ENCODE measurements at places on chromosomes 5 and 9.

- peak; percentile 18 for DNase-seq
Observed at GRCh38 chr5:76582230-76583162, 40.7 kb downstream of the F2RL2 start.

- DNase-seq, result no peak
Observed at GRCh38 chr9:73143711-73144328, 7.8 kb upstream of the ANXA1 start.

GRCh38 chr9:32128546-32128945, 255.9 kb upstream of the ACO1 start:
- no peak for DNase-seq

GRCh38 chr9:95757439-95757838, 118.1 kb upstream of the ERCC6L2 start:
- DNase-seq, result no peak

DNA sequence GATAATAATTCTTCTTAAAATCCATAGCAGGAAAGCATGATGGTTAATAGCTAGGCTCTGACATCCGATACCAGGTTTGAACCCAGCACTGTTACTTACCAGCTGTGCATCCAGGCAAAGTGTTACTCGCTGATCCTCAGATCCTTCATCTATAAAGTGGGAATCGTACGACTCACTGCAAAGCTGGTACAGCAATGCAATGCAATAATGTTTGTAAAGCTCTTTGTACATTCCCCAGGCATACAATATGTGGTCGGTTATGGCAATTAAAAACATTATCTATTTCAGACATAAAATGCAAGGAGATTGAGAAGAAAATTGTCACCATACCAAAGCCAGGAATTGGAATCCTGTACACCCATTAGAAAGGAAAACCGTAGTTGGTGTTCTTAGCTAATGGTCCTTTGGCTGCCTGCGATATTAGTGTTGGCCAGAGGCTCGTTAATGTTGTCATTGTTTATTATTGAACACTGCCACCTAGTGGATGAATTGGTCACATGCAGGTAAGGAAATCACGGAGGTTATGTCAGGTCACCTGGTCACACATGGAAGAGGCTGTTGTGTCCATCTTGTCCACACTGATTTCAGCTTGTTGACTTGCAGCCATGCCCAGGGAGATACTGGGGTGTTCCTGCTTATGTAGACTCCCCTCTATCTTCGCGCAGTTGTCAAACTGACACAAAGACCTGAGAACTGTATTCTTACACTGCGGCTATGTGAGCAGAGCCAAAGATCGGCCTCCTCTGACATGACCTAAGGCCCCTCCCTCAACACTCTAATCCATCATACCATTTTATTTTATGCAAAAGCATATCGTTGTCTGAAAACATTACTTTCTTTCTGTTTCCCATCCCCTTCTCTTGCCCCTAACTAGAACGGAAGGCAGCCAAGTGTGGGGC, 87.5 kb upstream of the PPP2R2B start:
- peak; percentile 4 for DNase-seq

GRCh38 chr9:127977884-127978647, 2.7 kb downstream of the EEIG1 start:
- no peak for DNase-seq

GRCh38 chr5:118844351-118844750, 144.0 kb downstream of the DTWD2 start:
- no peak for DNase-seq

GRCh38 chr5:15489571-15490235, 10.3 kb upstream of the FBXL7 start:
- DNase-seq, result no peak

DNA sequence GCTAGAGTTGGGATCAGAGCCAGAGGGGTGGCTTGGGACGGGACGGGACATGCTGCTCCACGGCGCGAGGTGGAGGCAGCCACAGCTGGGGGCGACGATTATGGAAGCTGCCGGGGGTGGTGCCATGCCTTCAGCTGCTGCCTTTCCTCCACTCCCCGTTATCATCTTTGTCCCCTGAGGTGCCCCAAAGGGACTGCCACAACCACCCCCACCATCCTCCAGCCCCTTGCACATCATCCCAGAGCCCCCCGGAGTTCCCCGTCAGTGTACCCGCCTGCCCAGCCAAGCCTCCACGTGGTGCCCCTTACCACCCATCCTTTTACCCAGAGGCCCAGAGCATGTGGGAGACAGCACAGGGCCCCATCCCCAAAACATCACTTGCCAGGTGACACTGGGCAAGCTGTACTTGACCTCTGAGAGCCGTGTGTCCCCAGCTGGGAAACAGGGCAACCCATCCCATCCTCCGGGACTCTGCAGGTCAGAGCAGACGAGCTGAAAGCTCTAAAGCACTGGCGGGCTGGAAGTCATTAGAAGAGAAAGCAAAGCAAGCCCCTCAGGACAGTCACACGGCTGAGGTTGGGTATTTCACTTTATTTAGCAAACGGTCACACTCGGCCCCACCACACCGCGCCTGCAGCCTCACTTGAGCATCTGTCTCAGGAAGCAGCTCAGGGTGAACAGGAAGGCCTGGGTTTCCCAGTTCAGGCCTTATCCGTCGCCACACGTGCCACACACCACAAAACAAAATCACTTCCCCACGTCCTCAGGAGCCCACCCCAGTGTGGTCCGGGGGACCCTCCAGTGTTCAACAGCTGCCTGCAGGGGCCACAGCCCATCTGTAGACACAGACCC, 19.5 kb upstream of the MXD3 start:
- DNase-seq, result no peak

GRCh38 chr5:136516637-136517036, 151.3 kb upstream of the TRPC7 start:
- no peak for DNase-seq

GRCh38 chr9:37392272-37392671, 30.2 kb upstream of the GRHPR start:
- DNase-seq, result no peak

- no peak for DNase-seq
Observed at GRCh38 chr9:69193685-69194032, 19.6 kb downstream of the TJP2 start.

- no peak for DNase-seq
Observed at GRCh38 chr9:127438394-127438793, 12.8 kb downstream of the RPL12 start.

GRCh38 chr9:36855448-36856315, 178.4 kb downstream of the PAX5 start:
- peak; percentile 29 for DNase-seq

GRCh38 chr5:73901043-73901442, 275.0 kb downstream of the ARHGEF28 start:
- DNase-seq, result no peak

DNA sequence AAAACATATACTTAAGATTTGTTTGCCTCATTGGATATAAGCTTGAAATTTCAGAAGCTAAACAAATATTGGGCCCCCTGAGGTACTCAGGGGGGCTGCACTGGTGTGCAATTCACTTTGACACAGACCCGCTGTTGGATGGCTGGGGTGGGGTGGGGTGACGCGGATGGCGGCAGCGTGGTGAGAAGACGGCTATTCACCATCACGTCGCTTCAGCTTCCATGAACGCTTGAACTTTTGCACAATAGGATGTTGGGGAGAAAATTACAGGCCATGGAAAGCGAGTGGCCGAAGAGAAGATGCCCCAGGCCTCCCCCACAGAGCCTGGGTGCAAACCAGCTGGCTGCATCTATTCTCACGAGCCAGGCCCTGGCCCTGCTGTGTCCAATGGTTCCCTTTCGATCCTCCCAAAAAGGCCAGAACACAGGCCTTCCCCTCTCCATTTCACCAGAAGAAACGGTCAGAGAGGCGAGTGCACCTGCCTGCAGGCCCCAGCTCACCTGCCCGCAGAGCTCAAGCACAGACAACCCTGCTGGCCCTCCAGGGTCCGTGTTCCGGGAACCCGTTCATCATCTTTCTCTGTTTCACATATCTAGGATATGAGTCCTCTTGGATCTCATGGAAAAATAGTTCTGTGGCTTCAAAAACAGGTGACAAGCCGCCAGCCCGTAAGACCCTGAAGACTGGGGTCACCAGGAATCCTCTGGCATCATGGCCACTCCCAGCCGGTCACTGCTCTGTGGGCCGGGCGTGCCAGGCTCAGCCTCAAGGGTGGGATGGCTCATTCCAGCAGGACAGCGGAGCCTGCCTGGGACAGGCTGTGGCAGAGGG, 46.8 kb upstream of the SARDH start:
- DNase-seq, result no peak

DNA sequence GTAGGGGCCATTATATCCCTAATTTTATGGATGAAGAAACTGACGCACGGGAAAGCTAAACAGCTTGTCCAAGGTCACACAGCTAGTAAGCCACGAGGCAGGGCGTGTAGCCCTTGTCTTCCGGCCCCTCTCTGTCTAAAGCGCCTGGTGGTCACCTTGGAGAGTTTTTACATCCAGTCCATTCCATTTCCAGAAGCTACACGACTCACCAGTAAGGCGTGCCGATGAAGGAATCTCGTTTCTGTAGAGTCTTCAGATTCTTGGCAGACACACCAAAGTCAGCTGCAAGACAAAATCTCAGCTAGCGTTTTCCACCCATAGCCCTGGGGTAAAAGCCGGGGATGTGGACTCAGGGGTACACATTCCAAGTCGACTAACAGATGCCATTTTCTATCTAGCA, 80.5 kb downstream of the STK10 start:
- no peak for DNase-seq

DNA sequence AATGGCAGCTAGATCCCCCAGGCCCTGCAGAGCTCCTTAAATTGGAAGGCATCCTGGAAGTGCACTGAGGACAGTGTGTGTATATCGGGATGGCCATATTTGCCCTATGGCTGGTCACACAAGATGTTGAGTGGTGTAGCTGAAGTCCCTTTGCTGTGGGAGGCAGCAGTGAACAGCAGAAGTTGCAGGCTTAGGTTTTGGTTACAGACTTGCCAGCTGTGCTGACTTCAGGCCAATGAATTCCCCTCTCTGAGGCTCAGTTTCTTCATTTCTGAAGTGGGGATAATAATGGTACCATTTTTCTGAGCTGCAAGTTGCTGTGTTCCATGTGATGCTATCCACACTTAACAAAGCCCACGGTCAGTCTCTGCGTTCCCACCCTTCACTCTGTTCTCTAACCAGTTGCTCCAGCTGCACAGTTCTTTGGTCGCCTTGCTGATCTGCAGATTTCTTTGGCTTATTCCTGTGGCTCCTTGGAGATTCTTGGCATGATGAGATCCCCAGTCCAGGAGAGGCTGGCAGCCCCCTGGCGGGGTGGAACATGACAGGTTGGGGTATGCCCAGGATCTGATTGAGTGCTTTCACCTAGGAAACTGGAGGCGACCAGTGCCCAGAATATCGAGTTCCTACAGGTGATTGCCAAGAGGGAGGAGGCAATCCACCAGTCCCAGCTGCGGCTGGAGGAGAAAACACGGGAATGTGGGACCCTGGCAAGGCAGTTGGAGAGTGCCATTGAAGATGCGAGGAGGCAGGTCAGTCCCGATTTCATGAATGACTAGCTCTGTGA, 6.5 kb upstream of the GLE1 start:
- no peak for DNase-seq

DNA sequence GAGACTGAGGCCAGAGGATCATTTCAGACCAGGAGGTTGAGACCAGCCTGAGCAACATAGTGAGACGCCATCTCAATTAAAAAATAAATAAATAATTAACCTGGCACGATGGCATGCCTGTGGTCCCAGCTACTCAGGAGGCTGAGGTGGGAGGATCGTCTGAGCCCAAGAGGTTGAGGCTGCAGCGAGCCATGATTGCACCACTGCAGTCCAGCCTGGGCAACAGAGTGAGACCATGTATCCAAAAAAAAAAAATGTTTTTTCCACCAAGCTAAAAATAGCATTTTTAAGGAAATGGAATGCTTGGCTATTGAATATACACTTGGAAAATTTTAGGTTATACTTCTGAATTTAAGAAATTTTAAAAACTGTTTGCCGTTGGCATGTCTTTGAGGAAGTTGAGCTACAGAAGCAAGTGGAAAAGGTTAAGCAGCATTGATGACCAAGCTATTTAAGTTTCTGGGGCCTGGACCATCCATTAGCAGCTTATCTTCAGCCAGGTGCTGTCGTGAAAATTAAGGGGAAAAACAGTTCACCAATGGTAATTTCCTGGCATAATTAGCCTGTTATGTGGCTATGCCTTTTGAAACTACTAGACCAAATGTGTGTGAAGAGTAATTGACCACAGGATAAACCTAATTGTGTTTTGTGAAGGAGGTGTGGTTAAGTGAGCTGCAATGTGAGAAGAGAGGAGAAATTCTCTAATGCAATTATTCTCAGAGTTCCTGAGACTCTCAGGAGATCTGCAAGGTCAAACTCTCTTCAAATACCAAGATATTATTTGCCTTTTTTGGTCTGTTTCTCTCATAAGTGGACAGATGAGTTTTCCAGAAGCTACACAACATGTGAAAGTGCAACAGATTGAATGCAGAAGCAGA, 21.0 kb downstream of the F2R start:
- no peak for DNase-seq

DNA sequence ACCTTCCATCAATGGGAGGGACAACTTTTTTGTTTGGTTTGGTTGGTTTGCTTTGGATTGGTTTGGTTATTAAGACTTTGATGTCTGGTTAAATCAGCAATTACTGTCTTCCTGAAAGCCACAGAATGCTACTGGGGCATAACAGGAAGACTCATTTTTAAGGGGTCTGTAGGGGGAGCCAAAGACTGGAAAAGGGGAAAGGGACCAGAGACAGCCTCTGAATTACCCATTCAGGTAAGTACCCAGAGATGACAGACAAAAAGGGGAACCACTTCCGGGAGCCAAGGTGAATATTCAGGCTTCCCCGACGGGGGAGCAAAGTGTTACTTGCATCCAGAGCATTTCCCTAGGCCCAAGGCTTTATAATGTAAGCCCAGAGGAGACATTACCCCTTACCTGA, 4.6 kb upstream of the FEM1C start:
- no peak for DNase-seq

DNA sequence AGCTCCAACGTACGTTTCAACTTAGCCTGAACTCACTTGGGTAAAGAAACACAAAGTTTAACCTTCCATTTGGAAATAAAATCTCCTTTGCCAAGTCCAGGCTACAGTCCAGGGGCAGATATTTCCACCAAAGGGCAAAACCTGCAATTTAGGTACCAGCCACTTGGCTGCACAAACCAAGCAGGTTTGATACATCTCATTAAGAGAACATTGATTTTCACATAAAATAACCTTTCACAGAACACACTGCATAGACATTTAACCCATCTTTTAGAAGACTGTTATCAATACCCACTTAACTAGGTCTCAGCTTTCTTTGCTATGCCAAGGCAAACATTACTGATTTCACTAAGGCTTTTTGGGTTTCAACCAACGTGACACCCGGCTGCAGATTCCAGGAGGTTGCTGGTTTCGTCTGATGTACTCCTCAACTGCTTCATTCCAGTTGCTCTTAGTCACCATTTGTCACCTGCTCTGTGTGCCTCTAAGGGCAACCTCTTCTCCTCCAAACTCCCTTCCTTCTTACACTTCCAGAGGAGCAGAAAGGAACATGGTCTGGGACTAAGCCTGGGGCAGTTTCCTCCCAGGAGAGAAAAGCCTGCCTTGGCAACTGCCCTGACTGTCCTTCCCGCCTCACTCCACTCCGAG, 67.1 kb downstream of the EPB41L4B start:
- DNase-seq, result no peak

GRCh38 chr9:93702261-93702660, 125.9 kb downstream of the PHF2 start:
- DNase-seq, result no peak
